ENCODE measurements at places on chromosomes 12 and 14.

- DNase-seq: no peak
Observed at GRCh38 chr14:87260460-87260859, 732.5 kb downstream of the GALC start.

DNA sequence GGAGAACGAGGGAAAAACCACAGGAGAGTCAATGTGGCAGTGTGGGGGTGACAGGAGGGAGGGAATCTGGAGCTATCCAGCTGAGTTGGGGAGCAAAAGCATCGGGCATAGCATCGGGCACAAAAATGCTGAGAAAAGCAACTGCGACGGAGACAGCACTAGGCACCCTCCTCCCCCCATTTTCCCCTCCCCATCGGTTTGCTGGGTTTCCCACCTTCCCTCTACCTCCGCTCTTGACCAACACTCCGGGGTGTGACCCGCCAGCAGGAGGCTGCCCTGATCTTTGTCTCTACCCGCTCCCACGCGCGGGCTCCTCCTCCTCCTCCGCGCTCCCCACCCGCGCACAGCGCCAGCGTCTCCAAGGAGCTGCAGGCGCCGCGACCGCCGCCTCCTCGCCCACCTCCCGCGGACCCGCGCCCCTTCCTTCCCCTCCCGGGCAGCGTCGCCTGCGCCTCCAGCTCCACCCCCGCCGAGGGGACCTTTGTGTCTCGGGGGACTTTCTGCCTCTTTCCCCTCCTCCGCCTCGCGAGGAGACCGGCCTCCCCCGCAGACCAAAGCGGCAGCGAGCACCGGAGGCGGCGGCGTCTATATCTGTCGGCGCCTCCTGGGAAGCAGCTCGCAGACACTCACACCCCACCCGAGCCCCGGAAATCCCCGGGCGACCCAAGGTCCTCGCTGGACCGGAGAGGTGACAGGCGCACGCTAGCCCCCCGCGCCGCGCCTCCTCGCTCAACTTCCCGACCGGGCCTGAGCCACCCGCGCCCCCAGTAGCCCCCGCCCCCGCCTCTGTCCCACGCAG lies 920 bp downstream of the CDK17 start:
- DNase-seq: no peak

- DNase-seq: no peak
Observed at GRCh38 chr12:100265732-100266584, 921 bp downstream of the DEPDC4 start.

DNA sequence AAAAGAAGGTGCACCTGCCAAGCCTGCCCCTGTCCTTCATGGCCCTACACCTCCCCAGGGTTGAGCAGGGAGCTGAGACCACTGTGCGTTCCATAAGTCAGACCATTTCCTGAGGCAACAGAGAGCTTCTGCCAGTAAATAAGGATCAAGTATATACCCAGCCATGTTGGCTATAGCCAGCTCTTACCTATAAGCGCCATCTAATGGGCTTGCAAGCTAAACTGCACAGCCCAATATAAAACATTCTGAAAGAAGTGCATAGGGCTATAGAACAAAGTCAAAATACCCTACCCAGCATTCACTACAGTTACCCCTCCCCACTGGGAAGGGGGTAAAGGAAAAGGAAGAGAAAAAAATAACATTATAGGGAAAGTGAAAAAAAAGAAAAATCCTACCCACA lies 59.3 kb upstream of the SCAF11 start:
- no peak for DNase-seq

DNA sequence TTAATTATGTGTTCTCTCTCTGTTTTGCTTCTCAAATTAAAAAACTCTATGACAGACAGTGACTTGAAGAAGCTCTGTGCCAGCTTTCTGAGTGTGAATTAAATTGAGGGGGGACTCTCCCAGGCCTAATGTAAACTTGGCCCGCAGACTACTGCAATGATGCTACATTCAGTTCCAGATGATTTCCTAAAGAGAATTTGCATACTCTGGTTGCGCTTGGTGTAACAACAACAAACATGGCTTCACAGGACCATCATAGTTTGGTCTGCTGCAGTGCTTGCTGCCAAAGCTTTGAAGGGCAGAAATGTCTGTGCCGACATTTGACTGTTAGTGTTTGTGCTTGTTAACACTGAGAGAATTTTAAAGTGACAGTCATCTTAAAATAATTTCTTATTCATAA lies 25.0 kb downstream of the CFAP54 start:
- no peak for DNase-seq

- no peak for DNase-seq
Observed at GRCh38 chr14:97262336-97262735, 465.2 kb downstream of the VRK1 start.

DNA sequence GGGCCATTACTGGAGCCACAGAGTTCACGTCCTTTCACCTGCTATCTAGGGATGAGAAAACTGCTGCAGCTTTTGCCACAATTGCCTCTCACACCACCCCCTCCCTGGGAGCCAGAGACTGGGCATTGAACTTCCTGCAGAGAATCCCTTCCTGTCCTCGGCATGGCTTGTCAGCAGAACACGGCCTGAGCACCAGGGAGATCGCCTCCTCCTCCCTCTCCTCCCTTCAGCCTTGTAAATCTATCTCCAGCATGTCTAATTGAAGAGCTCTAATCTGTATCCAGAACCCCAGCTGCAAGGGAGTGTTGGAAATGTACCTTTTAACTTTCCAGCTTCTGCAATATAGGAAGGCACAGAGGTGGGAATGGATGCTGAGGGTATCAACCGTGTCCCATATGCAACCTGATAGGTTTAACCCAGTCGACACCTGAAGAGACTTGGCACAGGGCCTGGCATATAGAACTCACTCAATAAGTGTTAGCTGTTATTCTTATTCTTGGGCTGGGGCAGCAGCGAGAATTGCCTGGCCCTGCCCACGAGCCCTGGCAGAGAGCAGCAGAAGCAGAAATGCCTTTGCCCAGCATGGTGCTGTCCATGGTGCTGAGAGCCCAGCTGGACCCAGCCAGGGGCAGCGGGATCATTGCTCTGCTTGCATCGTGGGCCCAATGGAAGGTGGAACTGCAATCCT lies 26.8 kb downstream of the TMEM63C start:
- peak; percentile 9 for DNase-seq

DNA sequence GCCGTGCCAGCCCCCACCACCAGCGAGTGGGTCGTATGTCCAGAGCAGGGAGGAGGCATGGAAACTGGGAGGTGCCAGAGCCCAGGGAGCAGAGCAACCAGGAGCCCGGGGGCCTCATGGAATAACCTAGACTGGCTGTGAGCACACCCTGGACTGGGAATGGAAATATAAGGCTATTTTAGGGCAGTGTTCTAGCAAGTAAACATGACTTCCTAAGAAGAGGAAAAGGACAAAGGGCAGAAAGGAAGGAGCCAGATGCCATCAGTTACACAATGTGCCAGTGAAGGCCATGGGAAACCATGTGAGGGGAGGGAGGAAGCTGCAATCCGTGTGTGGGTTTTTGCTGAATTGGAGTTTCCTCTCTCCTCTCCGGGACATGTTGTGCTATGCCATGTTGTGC lies 18.7 kb upstream of the CPM start:
- no peak for DNase-seq

DNA sequence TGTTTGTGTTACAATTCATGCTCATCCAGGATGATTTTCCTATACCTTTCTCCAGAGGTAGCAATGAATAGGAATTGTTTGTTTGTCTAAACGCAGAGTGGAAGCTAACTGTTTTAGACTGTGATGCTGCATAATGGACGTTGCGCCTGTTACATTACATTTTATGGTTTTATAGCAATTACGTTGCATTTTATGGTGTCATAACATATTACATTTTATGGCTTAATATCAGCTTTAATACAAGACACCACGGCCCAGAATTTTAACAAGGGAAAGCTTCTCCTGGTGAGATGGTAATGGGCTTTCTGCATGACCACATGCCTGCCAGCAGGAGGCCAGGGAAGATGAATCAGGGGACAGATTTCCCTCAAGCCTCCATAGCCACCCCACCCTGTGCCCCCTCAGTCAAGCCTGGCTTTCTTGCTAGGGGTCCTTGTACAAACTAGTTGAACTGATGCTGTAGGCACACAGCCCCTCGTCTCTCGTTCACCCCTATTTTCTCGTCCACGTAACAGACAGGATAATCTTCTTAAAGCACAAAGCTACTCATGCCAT lies 56.5 kb downstream of the HSPB8 start:
- DNase-seq: no peak

DNA sequence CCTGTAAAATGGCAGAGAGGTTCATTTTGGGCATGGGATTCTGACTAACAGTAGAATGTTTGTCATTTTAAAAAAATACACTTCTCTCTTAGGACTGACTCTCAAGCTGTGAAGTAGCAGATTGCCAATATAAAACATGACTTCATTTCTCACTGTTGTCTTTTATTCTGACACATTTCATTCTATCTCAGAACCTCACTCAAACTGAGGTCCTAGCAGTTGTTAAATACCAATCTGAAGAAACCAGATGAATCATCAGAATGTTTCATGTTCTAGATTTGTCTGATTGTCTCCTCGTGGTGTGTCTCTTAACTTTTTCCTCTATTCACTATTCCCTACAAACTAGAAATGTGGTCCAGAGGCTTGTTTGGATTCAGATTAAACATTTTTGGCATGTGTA lies 276.5 kb upstream of the NPAS3 start:
- DNase-seq: no peak

DNA sequence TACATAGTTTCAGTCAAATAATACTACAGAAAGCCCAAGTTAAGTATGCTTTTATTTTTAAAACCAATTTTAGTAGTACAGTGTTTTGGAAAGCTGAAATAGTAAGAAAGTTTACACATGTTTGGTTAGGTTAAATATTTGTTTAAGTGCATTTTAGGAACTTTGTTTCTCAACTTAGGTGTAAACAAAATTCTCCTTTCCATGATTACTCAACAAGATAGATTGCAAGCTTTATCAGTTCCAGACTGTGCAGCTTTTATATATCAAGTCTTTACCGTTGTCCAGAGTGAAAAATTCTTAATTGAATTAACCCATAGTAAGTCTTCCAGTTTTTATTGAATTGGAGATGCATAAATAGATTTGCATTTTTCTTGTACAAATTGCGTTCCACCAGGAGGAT lies 45.1 kb downstream of the PIWIL1 start:
- no peak for DNase-seq

DNA sequence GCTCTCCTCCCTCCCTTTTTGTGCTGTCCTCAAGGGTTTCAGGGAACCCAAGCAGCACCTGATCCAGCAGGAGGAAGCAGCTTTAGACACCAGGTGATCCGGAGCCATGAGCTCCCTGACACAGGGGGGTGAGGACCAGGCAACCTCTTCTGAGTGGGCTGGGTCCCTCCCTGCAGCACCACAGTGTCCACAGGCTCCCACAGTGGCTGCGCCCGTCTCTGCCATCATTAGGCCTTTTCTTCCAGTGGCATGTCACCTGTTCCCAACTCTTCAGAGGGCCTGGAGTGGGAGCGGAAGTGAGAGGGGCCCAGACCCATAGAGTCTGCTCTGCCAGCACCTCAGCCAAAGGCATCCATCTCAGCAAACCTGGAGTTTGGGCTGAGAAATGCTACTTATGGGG lies 421 bp upstream of the KRT76 start:
- DNase-seq: no peak

DNA sequence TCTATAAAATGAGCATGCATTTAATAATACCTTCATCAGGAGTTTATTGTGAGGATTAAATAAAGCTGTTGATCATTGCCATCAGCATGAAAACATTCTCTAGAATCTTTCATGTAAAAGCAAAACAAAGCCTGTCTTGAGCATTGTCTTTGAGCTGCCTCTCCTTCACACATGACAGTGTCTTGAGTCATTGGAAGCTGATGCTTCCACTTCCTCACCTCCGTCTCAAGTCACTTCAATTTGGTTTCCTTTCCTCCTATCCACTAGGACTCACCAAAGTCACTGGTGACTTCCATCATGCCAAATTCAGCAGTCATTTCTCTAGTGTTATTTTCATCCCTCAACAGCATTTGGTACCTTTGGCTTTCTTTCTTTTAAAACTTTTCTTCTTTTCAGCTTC lies 31.6 kb upstream of the MYBPC1 start:
- DNase-seq: no peak

All from fibroblast of skin of left biceps (primary cell).